ENCODE measurements at places on chromosomes 6 and 20. TPM values are rescaled to one million over a fixed set of nuclear protein-coding genes. Genes with fewer than 3 reads are reported as not detected.

DNA sequence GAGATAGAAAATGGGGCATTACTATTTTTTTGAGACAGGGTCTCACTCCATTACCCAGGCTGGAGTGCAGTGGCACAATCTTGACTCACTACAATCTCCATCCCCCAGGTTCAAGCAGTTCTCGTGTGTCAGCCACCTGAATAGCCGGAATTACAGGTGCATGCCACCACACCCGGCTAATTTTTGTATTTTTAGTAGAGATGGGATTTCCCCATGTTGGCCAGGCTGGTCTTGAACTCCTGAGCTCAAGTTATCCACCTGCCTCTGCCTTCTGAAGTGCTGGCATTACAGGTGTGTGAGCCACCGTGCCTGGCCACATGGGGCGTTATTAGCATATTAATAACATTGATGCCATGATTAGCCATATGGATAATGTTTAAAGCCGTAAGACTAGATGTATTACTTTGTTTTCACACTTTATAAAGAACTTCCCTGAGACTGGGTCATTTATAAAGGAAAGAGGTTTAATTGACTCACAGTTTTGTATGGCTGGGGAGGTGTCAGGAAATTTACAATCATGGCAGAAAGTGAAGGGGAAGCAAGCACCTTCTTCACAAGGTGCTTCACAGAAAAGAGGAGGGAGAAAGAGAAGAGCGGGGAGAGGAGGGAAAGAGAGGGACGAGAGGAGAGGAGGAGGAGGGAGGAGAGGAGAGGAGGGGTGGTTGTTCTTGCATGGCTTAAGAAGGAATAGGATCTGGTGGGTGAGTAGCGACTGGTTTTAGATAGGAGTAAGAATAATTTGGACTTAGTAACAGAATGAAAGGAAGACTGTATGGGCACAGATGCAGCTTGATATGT lies 51.9 kb downstream of the MYO6 start:
- DNase-seq: no peak

DNA sequence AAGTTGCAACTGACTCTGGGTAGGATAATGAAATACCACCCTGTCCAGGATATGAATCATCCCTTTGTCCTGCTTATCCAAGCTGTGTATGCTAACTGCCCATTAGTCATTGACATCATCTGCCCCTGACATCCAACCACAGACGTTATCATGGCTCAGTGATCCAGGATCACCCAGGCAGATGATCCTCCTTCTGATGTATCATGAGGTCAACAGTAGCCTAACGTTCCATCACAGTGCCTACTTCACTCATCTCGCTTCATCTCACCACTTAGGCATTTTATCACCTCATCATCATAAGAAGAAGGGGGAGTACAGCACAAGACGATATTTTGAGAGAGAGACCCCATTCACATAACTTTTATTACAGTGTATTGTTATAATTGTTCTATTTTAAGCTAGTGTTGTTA lies 13.4 kb upstream of the BTN3A2 start:
- DNase-seq: peak; percentile 96

DNA sequence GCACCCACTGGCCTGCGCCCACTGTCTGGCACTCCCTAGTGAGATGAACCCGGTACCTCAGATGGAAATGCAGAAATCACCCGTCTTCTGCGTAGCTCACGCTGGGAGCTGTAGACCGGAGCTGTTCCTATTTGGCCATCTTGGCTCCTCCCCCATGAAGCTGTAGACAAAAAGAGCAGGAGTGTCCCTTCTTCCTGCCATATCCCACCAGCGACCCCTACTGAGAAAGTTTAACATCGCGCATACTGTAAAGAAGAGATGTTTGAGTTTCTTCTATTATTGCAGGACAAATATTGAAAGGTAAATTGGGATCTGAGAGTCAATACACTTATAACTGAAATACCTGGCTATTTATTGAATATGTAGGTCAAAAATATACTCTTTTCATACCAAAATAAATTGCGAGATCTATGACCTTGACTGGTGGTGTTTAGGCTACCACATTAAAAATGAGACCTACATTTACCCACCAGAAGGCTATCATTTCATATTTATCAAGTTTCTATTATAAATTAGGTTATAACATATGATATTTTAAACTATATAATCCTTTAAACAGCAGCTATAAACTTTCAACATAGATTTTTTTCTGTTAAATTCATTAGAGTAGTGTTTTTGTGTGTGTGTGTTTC lies 586.3 kb downstream of the HTR1B start:
- DNase-seq: peak; percentile 59

DNA sequence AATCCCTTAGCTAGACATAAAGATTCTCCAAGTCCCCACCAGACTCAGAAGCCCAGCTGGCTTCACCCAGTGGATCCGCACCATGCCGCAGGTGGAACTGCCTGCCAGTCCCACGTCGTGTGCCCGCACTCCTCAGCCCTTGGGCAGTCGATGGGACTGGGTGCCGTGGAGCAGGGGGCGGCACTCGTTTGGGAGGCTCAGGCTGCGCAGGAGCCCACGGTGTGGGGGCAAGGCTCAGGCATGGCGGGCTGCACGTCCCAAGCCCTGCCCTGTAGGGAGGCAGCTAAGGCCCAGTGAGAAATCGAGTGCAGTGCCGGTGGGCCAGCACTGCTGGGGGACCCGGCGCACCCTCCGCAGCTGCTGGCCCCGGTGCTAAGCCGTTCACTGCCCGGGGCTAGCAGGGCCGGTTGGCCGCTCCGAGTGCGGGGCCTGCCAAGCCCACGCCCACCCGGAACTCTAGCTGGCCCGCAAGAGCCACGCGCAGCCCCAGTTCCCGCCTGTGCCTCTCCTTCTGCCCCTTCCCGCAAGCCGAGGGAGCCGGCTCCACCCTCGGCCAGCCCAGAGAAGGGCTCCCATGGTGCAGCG lies 95.9 kb upstream of the DTNBP1 start:
- no peak for DNase-seq

DNA sequence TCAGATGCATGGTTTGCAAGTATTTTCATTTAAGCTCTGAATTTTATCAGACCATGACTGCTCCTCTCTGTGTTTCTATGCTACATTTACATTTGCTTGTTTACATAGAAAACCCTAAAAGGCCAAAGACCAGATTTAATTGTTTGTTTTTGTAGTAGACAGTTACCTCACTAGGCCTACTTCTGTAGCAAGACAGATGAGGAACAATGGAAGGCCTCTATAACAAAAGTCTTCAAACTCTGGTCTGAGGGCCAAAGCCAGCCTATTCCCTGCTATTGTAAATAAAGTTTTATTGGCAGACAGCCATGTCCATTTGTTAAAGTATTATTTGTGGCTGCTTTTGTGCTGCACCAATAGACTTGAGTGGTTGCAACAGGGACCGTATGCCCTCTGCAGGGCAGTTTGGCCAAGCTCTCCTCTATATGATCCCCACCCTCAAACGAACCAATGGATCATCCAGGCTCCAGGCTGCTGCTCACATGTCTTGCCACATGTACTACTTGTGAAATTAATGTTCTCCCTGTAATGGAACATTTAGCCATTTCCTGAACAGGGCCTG lies 182.0 kb downstream of the DOK5 start:
- DNase-seq: no peak

DNA sequence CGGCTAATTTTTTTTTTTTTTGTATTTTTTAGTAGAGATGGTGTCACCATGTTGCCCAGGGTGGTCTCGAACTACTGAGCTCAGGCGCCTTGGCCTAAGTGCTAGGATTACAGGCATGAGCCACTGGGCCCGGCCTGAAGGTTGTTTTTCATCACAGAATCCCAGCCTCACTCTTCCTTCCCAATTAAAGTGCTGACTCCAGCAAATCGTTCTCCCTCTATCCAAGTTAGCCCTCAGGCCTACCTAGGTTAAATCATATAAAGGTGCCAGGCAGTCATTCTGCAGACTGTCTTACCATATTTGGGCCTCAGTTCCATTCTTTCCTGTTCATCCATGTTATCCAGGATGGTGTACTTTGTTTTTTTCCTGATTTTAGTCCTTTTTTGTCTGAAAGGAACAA lies 56.4 kb downstream of the ALDH5A1 start:
- DNase-seq: no peak

DNA sequence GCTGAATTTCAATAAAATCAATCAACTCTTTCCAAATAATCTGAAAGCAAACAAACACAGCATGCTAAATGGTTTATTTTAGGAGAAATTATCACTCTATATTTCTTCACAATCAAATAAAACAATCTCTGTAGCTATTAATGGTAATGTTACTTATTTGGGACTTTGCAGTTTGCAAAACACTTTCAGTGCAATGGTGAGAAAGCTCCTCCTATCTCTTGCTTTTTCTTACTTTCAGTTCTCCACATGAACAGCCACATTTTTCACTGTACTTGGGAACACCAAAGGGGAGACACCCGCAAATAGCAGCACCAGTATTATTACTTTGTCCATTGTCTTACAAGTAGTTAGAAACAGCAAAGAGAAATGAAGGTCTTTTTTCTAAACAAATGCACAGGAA lies 92.4 kb downstream of the DST start:
- DNase-seq: no peak

GRCh38 chr6:41644297-41644879 lies 6.1 kb downstream of the MDFI start:
- peak; percentile 61 for DNase-seq

- peak; percentile 91 for DNase-seq
Measured at GRCh38 chr6:36577301-36577700, 16.9 kb upstream of the SRSF3 start.

DNA sequence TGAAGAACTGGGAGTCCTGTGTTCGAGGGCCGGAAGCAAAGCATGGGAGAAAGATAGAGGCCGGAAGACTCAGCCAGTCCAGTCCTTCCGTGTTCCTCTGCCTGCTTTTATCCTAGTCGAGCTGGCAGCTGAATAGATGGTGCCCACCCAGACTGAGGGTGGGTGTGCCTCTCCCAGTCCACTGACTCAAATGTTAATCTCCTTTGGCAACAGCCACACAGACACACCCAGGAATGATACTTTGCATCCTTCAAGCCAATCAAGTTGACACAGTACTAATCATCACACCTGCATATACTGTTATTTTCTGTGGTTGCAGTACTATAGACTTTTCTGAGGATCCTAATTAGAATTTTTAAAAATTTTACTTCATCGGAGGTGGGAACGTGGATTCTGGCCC lies 21.3 kb downstream of the PCMTD2 start:
- no peak for DNase-seq

GRCh38 chr6:30002871-30003270 lies 58.2 kb upstream of the POLR1H start:
- peak; percentile 65 for DNase-seq

- DNase-seq: no peak
Measured at GRCh38 chr6:169962604-169963469, 211.4 kb downstream of the ERMARD start.

- DNase-seq: peak; percentile 70
Measured at GRCh38 chr6:97049253-97050011, 124.9 kb downstream of the KLHL32 start.

NKAIN2 gene
- under 0.01 TPM for total RNA-seq

EBF4 gene
- 0.64 TPM for total RNA-seq

Measured in bronchial epithelial cell (primary cell).